Stimulated activated CD8-positive, alpha-beta memory T cell treated with anti-CD3 and anti-CD28 coated beads, Interleukin-2, amount 100 ng/mL, for 1 hour (primary cell): ENCODE measurements at places on chromosomes 4 and X.

DNA sequence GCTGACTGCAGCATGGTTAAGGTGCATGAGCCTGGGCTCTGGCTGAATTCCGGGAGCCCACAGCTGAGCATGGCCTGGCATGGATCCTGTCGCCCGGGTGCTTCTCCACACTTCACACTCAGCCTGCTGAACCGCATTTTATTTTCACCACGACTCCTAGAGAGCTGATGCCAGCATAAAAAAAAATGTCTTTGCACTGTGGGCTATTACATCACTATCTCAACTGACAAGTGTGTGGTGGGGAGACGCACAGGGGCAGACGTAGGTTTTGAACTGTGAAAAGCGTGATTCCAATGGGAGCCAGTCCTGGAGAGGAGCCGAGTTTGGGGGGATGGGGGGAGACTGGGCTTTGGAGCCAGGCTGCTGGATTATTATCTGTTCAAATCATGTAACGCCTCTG, 36.8 kb downstream of the BCOR start:
- no peak for DNase-seq

- DNase-seq: no peak
Measured at GRCh38 chr4:76197971-76198410, 15.6 kb downstream of the SCARB2 start.

GRCh38 chr4:1090465-1091440, 22.6 kb downstream of the RNF212 start:
- DNase-seq: no peak

GRCh38 chrX:9919632-9920172, 47.5 kb upstream of the CLDN34 start:
- DNase-seq: no peak
